IPS-NIHi11 (cell line): ENCODE measurements at places on chromosomes 6 and 20.

GRCh38 chr6:38407192-38407591 is 232.5 kb downstream of the BTBD9 start:
- DNase-seq: no peak

DNA sequence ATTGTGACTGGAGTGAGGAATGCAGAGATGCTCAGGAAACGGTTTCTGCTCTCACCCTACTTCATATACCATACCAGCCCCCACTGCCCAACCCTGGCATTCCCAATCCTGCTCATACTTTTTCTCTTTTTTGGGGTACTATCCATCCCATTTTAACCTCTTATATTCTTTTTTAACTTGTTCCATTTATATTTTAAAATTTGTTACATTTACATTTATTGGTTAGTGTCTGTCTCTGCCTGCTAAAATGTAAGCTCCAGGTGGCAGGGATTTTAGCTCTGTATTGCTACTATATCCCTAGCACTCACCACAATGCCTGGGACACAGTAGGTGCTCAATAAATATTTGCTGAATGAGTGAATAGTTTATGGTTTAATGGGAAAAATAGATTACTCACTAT is 8.1 kb downstream of the FERMT1 start:
- DNase-seq: no peak

GRCh38 chr6:16625291-16626265 is 135.7 kb downstream of the ATXN1 start:
- no peak for DNase-seq

GRCh38 chr6:113050979-113051378 is 703.8 kb downstream of the RFPL4B start:
- DNase-seq: peak; percentile 33

DNA sequence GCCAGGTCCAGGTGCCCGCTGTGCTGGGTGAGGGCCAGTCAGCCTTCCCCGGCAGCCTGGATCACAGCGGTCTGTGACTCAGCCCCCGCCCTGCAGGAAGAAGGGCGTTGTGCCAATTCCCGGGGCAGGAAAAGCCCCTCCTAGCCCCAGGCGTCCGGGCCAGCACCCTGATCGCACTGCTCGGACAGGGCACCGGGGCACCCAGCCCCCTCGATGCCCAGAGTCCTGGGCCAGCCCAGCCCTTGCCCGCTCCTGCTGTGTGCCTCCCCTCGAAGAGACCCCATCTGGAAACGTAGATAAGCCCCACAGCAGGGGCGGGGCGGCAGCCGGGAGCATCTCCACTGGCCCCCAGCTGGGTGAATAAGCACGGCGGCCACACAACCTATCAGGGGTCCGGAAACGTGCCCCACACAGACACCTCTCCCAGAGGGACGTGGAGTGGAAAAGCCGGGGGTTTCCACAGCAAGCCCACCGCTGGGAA is 9.9 kb downstream of the LAMA5 start:
- no peak for DNase-seq

GRCh38 chr20:40525351-40525750 is 163.7 kb downstream of the MAFB start:
- no peak for DNase-seq

DNA sequence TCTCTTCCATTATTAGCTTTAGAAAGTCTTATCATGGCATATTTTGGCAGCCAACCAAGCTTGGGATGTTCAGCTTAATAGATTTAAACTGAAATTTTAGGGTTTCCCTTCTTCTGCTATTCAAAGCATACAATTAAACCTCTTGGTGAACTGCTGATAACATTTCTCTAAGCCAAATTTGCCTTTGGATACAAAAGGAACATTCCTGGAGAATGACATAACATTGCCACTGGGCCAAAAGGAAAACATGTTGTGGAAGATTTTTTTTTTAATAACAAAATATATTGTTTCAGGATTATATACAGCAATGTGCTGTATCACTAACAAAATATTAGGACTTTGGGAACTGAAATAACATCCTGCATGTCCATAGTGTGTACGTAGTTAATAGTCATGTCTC is 215.1 kb upstream of the TBX18 start:
- DNase-seq: no peak

DNA sequence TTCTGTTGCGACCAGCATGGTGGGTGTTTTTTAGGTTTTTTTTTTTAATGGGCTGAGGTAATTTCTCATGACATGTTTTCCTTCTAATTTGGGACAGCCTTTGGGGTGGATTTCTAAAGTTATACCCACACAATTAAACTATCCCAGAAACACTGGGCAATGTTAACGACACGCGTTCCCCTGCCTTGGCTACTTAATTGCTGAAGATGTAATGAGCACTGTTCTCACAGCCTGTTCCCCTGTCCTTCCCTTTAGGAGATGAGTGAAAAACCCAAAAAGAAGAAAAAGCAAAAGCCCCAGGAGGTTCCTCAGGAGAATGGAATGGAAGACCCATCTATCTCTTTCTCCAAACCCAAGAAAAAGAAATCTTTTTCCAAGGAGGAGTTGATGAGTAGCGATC is 5.2 kb downstream of the NOP56 start:
- no peak for DNase-seq

DNA sequence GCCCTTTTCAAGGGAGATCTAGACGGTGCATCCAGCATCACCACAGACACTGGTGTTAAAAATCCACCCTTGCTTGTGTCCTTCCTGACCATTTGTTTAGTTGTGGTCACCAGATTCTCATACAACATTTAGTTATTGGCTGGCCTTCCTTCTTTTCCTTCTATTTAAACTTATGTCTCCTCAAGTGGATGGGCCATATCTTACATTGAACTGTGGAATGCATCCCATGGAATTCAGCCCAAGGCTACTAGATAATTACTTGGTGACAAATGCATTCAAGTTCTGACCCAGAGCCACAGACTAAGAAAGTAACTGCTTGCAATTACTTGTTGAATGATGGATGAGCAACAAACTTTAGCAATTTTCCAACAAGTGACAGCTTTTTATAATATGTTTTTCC is 198.9 kb upstream of the SSTR4 start:
- no peak for DNase-seq

- no peak for DNase-seq
These were observed 298.1 kb downstream of the TFAP2B start for GRCh38 chr6:51116723-51117122.

- no peak for DNase-seq
These were observed 1059.8 kb upstream of the MAP3K7 start for GRCh38 chr6:91646649-91647048.

DNA sequence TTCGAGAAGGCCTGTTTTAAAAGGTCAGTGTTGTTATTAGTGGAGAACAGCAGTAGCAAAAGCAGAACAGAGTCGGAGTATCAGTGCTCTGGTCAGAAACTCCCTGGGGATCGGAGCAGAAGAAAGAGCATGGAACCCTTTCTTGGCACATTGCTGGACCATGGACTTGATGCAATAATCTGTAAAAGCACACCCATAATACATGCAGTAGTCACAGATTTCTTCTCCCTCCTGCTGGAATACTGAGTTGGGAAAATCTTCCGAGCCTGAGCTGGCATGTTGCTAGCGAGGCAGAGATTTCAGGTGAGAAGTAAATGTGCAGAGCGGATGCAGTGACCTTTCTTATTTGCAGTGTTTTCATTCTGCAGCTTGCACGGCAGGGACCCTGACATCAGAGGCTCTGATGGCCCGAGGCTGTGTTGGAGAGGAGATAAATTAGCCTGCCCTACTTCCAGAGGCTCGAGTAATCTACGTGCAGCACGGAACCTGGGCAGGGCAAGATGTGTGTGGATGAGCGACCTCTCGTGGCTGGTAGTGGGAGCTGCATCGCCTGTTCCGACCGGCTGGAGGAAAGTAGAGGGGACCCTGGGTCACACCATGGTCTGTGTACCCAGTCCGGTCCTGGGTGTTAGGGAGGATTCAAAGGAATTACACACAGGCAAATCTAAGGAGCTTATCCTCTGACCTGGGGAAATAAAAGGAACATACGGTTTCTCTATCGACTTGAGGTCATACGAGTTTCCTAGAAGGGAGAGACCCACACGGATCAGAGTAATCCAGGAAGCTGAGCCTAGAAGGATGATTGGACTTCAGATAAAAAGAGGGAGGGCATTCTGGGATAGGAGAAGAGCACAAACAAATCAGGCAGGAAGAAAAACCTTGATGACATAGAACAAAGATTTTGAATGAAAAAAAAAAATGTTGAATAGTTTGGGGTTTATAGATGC is 137.0 kb upstream of the STMND1 start:
- peak; percentile 90 for DNase-seq

DNA sequence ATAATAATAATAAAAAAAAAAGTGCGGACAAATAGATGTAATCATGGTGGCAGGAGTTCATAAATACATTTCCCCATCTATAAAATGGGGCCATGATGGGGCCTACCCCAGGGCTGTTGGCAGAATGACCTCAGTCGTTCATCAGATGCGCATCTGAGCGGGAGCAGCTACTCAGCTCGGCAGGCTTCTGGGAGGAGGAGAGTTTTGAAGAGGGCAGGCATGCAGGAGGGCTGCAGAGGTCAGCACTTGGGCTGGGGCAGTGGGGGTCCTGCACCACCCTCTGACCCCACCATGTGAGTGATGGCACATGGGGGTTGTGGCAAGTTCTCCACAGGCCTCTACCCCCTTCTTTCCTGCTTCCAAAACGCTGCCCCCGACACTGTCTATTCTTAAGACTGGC is 373.5 kb downstream of the ZFAND3 start:
- no peak for DNase-seq

GRCh38 chr6:87736809-87737540 is 34.9 kb upstream of the AKIRIN2 start:
- DNase-seq: no peak

DNA sequence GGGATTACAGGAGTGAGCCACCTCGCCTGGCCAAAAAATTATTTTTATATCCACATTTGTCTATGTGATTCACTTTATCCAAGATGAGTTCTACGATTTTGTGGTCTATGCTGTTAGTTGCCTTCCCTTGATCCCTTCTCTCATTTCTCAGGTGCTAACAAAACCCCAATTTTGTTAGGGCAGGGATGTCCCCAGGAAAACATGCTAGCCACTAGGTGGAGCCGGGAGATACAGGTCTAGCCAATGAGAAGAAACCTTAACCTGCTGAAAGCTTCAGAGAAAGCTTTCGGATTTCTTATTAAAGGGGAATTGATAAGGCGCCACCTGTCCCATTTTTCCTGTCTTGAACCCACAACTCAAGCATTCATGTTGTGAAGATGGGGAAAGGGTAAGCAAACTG is 167.4 kb upstream of the OLIG3 start:
- peak; percentile 61 for DNase-seq

DNA sequence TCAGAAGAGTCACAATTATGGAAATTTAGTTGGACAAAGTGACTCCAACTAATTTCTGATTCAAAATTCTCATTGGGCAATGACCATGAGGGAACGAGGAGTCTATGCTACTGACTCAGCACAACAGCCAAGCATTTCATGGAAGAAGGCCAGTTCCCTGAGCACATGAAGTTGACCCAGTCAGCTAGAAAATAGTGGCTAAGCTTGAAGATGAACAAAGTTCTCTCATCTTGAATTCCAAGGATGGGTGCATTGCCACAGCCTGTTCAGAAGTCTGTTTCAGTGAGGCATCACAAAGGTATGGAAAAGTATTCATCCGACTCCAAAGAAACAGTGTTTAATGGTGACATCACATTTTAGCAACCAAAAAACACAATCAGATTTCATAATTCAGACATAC is 676.9 kb downstream of the HACE1 start:
- DNase-seq: no peak

DNA sequence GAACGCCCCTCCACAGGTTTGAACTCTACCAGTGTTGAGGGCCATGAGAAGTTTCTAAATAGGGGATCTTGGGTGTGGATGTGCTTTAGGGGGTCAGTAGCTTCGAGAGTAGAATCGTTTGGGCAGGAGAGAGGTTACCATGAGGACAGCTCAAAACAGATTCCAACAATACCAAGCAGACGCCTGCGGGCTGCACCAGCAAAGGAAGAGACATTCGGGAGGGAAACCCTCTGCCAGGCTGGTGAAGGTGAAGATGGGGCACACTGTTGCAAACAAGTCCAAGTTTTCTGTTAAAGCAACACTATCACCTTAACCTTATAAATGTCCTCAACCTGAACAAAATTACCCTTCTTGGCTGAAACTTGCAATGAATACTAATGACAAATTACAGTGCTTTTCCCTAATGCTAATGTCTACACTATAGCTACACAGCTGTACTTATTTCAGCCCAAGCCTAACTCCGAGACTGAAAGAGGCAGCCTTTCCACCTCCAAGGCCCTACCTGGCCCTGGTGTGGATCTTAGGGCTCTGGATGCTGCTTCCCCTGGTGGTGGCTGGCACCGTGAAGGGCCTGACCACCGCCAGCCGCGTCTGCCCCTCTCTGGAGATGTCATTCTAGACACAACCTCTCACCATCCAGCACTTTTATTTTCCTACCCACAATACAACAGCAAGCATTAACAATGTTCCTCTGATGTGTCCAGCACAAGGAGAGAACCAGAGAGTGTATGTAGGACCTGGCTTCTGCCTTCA is 80.1 kb downstream of the DLL1 start:
- peak; percentile 1 for DNase-seq

DNA sequence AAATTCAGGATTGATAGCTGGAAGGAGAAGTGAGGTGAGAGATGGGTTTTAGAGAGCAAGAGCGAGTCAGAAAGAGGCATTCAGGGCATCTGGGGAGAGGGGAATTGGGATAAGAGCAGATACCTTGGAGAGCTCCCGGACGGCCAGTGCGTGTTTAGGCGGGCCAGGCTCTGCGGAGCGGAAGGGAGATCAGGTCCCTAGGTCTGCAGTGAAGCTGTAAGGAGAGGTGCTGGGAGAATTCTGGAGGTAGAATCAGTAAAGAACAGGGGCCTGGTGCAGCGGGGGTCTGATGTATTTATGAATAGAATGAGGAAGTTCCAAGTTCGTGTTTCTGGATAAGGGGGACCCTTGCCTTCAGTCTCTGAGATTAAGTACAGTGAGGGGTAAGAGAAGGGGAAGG is 47.4 kb upstream of the FAM83D start:
- peak; percentile 87 for DNase-seq

GRCh38 chr20:41523857-41524256 is 94.3 kb downstream of the CHD6 start:
- DNase-seq: no peak

DNA sequence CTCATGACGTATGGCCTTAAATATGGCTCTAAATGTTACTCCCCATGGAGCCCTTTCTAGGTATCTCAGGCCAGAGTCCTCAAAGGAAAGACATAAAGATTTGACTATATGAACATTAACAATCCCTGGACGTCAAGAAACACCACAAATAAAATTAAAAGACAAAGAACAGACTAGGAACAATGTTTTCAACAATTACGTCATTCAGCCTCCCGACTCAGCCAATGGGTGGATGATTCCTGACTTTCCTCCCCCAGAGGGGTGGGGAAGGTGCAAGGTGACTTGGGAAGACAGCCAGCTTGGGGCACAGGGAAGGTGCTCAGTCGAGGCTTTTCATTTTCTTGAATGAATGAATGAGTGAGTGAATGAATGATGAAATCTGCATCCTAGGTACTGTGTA is 157.4 kb downstream of the TFAP2C start:
- DNase-seq: no peak

DNA sequence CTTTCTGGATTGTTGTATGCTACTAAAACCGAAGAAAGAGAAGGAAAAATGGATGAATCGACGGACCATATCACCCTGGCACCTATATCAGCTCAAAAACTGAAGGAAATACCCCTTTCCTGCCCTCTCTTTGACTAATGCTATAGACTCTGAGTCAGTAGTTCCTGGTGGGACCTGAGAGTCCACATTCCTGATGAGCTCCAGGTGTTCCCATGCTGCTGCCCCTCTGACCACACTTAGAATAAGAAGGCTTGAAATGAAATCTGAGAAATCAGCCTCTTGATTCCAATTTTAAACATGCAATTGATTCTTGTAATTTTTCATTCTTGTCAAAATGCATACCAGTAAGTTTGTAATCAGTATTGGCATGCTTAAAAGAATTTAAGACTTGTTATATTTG is 75.2 kb downstream of the PRL start:
- DNase-seq: peak; percentile 72

GRCh38 chr20:59955131-59955796 is 3.0 kb upstream of the CDH26 start:
- peak; percentile 33 for DNase-seq
